NCI-H1417 treated with DMSO at 0.1 percent for 48 hours (cell line): ENCODE measurements at places on chromosomes 5 and 9.
A peak's percentile ranks its signal among the peaks of the same experiment; 100 is the strongest.

DNA sequence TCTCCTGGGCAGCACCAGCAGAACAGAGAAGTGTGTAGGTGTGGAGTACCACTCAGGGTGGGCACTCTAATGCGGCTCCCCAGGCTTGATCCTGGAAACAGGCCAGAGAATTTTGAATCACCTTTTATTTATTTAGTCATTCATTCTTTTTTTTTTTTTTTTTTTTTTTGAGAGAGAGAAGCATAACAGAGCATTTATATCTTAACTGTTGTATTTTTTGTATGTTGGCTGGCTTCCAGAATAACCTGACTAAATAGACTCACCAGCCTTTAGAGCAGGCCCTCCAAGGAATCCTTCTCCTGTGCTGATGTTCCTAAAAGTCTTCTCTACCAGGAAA lies 153.4 kb downstream of the PIK3R1 start:
- DNase-seq = peak; percentile 7

DNA sequence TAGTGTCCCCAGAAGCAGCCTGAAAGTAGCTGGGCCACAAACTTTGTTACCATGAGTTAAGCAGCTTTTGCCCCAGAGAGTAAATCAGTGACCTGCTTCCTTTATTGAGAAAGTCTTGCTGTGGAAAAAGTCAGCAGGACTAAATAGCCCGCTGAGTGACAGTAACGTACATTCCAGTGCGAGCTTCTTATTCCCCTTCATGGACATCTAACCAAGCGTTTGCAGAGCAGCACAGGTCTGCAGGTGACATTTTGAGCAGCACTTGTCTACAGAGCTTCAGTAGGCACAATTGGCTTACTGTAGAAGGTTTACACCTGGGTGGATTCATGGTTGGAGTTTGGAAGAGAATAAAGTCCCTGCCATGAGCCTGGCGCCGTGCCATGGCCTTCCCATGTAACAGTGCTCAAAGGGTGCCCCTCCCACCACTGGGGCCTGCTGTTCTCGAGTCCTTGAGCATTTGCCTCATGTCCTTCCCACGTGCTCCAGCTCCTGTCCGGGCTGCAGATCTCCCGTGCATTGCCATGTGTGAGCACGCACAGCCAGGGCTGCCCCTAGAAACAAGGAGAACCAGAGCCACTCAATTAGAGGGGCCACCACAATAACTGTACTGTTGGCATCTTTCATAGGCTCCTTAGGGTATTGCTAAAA lies 41.3 kb upstream of the GRHPR start:
- DNase-seq = no peak

DNA sequence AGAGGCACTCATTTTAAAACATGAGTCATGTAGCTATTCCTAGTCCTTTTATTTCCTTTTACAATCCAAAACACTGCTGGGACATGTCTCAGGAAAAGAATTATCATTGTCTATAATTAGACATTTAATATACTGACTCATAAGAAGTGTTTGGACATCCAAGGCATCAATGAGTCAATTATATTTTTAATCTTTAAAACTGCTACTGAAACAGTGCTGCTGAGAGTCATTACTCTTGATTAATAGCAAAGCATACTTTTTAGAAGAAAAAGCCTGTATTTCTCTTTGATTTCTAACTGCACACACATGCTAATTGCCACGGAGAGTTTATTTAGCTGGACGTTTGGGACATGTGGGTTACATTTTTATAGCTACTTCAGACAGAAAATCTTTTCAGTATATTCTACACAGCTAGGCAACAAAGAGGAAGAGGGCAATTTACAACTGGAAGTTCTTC lies 1249.0 kb upstream of the CDH18 start:
- DNase-seq = peak; percentile 15

DNA sequence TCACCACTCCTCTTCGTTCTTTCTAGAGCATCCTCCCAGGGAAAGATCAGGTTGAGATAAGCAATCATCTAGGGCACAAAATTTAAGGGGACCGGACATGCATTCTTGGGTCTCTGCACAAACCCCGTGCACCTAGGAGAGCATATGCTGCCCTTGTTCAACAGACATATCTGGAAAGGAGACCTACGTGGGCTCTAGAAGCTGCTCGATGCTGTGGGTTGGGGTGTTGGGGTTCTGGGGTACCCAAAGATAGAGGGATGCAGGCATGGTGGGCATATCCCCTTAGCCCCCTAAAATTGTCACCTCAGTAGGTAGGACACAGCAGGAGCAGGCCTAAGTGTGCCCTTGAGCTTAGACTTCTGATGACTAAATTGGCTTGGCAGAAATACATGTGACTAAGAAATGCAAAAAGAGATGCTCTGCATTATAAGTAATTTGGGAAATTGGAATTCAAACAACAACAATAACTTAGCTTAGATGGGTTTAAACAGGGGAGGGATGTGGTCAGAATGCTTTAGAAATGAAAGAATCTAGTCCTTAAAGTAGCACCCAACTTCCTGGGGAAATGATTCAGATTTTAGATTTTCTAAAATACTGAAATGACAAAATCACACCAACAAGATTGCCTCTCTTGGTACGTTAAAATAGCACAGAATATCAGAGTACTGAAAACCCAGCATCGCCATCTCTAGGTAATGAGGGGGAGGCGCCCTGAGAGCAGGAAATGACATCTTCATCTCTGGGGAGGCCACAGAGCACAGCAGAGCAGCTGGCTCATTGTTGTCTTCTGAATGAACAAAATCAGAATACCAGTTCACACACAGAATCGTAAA lies 172.3 kb downstream of the GNA14 start:
- no peak for DNase-seq

DNA sequence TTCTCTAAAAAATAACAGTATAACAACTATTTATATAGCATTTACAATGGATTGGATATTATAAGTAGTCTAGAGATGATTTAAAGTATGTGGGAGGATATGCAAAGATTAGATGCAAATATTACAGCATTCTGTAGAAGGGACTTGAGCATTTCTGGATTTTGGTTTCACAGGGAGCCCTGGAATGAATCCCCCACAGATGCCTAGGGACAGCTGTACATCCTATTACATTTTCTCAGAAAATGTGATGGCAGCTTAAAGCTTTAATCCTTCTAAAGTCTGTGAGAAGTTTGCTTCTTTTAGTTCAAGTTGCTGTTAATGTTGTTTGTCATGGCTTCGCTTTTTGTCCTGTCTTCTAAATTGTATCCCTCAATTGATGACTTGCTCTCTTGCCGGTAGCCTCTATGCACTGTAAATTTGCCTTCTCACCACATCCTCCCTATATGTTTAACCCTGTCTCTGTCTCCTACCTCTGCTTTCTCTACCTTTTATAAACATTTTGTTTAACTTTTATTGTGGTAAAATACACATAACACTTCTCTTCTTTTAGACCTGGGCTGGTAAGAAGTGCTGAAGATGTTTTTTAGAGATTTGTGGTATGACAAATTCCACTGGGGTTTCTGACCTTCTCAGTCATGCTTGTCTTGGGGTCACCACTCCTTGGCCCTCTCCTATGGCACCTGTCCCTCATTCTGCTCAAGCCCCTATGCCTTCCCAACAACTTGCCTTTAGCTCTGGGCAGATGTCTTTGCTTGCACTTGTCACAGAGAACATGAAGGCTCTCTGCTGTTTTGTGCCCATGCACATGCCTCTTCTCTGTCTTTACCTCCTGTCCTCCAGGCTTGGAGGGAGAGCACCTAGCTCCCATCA lies 37.9 kb downstream of the LNPEP start:
- no peak for DNase-seq

GRCh38 chr5:125525356-125525755 lies 778.9 kb upstream of the ZNF608 start:
- no peak for DNase-seq

GRCh38 chr9:116147821-116148220 lies 5.8 kb upstream of the PAPPA start:
- no peak for DNase-seq

DNA sequence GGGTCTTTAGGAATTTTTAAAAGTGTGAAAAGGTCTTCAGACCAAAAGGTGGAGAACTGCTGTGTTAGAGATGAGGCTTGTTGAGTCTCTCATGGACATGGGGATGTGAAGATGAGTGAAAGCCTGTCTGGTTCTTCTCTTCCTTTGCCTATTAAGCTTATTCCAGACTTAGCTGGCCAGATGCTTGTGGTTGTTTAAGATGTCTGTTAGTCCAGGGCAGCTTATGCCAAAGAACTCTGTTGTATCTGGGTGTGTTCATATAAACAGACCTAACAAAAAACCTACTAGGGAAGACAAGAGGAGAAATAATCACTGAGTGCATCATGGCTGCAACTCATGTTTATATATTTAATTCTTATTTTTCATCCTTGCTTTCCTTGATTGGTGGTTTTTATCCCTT lies 57.5 kb upstream of the NCS1 start:
- no peak for DNase-seq

- DNase-seq = peak; percentile 55
These were observed 79.1 kb downstream of the AOPEP start for GRCh38 chr9:94805585-94805984.

- DNase-seq = no peak
These were observed 233.6 kb upstream of the TRPC7 start for GRCh38 chr5:136598802-136599404.
